Stimulated activated CD8-positive, alpha-beta memory T cell treated with anti-CD3 and anti-CD28 coated beads, Interleukin-7, amount 100 ng/mL, for 4 hours (primary cell): ENCODE measurements at places on chromosomes 12 and 14.
A peak's percentile ranks its signal among the peaks of the same experiment; 100 is the strongest.

- DNase-seq, result no peak
These were observed 72.8 kb downstream of the SLCO1B3 start for GRCh38 chr12:20883288-20883687.

- DNase-seq, result no peak
These were observed 66.9 kb upstream of the ACTN1 start for GRCh38 chr14:69045857-69046475.

GRCh38 chr12:106120519-106121105, 18.1 kb downstream of the NUAK1 start:
- DNase-seq, result no peak

DNA sequence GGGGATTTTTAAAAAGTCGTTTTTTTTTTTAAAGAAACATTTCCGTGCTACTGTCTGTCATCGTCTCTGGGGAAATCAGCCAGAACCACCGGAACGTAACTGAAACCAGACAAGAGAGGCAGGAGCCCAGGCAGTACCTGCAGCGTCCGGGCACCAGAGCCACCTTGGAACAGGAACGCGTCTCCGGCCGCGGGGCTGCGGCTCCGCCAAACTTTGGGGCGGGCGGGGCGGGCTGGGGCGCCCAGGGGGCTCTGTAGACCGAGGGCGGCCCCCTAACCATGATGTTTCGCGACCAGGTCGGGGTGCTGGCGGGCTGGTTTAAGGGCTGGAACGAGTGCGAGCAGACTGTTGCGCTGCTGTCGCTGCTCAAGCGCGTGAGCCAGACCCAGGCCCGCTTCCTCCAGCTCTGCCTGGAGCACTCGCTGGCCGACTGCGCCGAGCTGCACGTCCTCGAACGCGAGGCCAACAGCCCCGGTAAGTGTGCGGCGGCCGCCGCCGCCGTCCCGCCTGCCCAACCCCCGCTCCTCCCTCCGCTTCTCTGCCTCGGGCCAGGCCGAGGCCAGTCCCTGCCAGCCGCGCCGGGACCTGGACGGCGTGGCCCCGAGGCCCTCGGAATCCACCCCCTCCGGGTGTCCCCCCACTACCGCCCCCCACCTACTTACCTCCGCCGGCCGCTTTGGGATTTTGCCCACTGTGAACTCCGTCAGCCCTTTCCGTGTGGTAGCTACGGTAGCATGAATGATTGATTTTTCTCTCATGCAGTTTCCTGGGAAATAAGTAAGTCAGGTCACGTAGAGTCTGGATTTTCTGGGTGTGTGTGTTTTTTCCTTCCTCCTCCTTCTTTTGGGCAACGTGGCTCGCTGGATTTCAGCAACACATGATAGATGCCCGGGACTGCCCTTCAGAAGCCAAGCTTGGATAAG, 972 bp downstream of the SAMD4A start:
- DNase-seq, result no peak

DNA sequence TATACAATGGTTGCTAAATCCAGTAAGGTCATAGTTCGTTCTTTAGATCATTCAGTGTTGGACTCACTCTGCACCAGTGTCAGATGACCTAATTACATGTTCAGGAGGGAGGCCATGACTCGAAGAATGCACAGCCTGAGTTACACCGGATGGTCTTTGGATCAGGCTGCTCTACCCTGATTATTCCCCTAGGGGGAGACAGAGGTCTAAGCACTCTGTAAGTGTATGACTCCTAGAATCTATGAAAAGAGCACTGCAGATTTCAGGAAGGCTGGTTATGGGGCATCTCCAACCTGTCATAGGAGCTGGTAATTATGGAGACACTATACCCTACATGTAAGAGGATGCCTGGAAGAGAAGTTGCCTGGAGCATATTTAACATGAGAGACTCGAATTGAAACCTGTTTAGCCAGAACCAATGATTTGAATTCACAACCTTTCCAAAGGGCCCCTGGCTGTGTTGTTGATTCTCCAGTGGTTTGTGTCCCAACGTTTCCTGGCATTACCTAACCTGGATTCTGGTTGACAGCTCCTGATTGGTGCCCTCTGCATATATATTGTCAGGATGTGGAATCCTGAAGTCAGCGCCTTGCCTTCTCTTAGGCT, at the start of gene MUCL1:
MUCL1 (plus strand) TSS at position 584 of the 606 bp plus-strand sequence. CDS start 67 bp downstream, outside the sequence.
- peak; percentile 39 for DNase-seq

GRCh38 chr12:48001505-48002413, 2.5 kb downstream of the COL2A1 start:
- DNase-seq, result no peak

GRCh38 chr14:23862513-23862912, 91.1 kb upstream of the DHRS4 start:
- no peak for DNase-seq

GRCh38 chr14:51735851-51736250, 84.1 kb downstream of the FRMD6 start:
- DNase-seq, result no peak

GRCh38 chr12:62714774-62715721, 219.9 kb downstream of the PPM1H start:
- no peak for DNase-seq

- no peak for DNase-seq
These were observed 213.7 kb downstream of the SLC2A13 start for GRCh38 chr12:39892146-39892545.

GRCh38 chr12:30796313-30796780, 41.6 kb upstream of the CAPRIN2 start:
- no peak for DNase-seq

DNA sequence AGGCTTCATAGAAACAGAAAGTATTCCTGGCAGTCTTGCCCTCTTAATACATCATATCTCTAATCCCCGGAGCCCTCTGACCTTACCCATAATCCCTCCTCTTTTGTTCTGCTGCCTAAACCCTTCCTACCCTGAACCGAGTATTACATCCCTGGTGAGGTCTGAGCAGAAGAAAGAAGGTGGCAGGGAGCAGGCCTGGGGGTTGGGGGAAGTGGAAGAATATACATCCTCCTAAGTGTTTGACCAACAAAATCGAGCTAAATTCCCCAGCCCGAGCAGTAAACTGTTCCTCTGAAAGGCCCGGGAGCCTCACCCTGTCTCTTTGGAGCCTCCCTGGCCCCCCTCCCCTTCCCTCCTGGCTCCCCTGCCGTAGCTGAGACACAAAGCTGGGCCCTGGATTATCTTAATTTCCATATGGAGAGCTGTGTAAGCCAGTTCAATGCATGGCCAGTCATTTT, 192.6 kb upstream of the LHX5 start:
- no peak for DNase-seq

DNA sequence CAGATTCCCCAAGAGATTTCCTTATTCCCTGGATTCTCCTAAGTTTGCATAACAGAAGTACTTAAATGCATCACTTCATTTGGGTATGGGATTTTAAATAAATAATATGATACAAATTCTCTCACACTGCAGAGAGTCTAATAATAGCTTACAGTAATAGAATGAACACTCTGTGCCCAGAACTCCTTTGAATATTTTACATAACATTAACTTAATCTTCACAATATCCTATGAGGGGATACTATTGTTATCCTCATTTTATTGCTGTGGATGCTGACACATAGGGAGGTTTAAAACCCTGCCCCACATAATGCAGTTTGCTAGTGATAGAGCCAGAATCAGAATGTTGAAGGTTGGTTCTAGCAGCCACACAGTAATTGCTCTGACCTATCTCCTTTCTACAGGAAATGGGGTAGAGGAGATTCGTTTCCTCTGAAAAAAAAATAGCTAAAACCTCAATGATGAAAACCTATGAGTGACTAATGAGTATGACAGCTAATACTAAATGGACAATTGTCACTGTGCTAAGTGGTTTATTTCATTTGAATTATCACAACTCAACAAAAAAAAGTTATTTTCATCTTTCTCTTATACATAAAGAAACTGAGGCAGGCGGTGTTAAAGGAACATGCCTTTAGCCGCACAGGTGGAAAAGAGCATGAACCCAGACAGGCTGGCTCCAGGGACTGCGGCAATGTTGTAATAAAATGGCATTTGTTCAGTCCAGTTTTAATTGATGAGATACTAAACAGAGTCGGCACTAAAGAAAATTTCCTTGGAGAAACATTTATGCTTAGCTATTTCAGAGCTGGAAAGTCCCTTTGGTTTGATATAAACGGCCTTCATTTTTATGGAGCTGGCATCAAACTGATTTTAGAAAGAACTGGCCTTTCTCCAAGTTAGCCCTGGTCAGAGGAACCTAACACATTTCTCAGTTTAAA, 880.9 kb downstream of the NRXN3 start:
- no peak for DNase-seq

GRCh38 chr12:57707250-57707649, 13.3 kb downstream of the OS9 start:
- no peak for DNase-seq

DNA sequence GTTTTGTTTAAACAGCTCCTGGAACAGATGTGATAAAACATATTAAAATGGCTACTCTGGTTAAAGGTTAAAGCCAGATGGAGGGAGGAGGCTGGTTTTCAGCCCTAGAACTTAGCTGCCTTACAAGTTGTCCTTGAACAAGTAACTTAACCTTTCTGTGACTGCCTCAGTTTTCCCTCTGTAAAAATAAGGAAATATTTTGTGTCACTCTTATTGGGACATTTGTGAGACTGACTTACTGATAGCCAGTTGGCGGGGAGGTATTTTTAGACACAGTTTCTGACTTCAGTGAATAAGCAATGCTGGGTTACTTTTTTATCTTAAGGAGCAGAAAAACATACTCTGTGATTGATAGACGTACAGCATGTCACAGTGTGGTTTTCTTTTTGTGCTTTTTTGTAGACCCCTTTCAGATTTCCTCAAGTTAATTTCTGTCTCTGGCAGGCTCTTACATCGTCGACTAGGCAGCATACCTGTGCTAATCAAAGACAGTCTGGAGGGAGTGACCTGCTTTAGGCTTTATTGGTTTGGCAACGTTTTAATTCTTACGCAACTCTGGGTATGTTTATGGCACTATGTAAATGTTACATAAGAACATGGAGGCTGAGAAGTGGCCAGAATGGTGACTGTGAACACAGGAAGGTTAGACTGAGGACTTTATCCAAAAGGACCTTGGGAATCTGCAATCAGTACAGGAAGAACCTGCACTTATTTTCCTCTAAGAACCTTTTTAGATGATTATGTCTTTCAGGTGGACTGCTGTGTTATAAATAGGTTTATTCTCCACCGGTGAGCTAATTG, 3.3 kb downstream of the ACVR1B start:
- no peak for DNase-seq

DNA sequence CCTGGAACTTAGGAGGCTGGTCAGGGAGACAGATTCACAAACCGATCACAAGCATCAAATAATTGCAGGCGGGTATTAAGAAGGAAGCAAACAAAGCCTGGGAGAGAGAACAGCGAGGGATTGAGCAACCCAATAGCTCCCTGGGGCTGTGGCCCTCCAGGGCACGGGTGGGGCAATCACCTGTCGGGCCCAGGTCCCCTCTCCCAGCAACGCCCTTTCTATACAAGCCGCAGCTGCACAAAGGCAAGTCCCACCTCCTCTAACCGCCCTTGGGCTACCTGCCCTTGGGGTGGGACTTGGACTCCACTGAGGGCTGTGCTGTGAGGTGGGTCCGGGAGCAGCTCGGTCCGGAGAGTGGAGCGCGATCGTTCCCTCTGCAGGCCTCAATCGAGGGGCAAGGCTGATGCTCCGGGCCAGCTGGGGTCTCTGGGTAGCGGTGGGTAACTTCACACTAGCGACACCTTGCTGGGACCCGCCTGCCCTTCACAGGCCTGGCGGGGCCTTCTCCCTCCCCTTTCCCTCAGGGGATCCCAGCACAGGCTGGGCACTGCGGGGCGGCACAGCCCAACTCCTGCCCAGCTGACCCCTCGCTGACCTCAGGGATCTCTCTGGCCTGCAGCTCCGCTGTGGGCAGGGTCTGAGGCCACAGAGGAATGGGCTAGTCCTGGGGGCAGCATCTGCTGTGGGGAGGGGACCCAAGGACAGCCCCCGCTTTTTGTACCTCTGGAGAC, 8.0 kb downstream of the PHB2 start:
- no peak for DNase-seq

- no peak for DNase-seq
These were observed 93.4 kb downstream of the PHLDA1 start for GRCh38 chr12:75938189-75938588.

- DNase-seq, result no peak
These were observed 30.6 kb upstream of the ULK1 start for GRCh38 chr12:131863711-131864396.

DNA sequence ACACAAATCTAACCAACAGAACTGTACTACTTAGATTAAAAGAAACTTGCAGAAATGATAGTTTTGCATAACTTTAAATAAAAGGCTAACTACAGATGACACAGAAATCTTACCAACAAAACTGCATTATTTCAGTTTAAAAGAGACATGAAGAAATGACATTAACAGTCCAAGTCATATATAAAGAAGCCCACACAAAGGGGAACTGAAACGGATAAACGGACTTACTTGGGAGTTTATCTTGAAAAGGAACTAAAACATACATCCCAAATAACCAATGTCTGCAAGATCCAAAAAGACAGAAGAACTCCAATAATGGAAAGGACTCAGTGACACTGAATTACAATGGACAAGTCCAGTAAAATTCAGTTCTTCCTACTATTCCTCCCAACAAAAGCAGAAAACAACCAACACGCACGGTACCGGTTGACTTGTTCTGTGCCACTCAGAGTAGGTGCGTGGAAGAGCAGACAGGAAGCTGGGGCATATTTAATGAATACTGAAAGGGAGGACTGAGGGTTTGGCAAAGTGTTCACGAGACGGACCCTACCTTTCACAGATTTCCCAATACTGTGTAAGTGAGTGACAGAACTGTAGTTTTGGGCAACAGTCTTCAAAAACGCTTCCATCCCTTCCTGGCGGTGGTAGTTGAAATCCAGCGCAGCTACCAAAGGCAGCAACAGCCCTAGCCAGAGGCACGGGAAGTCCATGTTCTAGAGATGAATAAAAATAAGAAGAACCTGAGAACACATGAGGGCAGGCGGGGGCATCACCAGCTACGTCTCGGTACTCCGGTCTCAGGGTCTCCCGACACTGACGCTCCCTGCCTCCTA, 627 bp downstream of the CPM start:
- no peak for DNase-seq

GRCh38 chr12:67541625-67541991, 106.9 kb upstream of the DYRK2 start:
- DNase-seq, result no peak

- DNase-seq, result no peak
These were observed 151.6 kb downstream of the SYT1 start for GRCh38 chr12:79016181-79016580.

GRCh38 chr12:53320352-53321195, 836 bp downstream of the AAAS start:
- no peak for DNase-seq

DNA sequence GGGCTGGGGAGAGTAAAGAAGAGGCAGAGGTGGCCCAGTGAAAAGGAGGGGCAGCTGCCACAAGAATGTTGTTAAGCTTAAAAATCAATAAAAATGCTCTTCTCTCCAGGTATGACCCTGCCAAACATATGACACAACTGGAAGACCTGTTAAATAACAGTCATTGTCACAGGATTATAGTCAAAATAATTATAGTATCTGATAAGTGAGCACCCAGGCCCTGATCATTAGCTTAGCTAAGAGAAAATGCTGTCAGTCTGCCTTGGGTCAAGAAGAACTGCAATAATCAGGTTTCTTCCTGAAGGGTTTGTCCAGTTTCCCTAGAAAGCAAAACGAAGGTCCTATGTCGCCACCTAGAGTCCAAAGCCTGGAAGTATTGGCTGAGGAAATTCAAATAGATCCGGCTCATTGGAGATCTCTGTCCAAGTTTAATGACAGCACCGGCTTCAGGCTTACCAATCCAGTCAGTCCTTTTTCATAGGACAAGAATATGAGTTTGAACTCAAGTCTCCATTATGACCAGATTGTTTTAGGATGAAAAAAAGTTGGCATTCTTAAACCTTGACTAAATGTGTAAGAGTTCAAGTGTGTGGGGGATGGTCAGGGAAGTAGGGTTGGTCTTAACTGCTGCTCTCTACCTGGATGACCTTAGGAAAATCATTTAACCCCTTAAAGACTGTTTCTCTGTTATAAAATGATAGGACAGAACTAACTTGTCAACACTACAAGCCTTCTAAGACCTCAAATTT, 22.5 kb upstream of the NKX2-8 start:
- no peak for DNase-seq
